ENCODE measurements at places on chromosomes 13 and 19.

GRCh38 chr19:6849876-6850275 is 37.5 kb upstream of the ADGRE1 start:
- no peak for DNase-seq

- DNase-seq = no peak
Observed at GRCh38 chr13:109288151-109288709, 498.2 kb downstream of the IRS2 start.

GRCh38 chr13:109569958-109570711 is 216.2 kb downstream of the IRS2 start:
- DNase-seq = peak; percentile 50

- no peak for DNase-seq
Observed at GRCh38 chr13:96082640-96083039, 7.3 kb upstream of the HS6ST3 start.

- no peak for DNase-seq
Observed at GRCh38 chr13:94121686-94122085, 357.8 kb downstream of the DCT start.

GRCh38 chr19:44668985-44669764 is 2.1 kb upstream of the CEACAM19 start:
- no peak for DNase-seq

GRCh38 chr19:34287662-34288140 is 33.3 kb downstream of the GARRE1 start:
- no peak for DNase-seq

DNA sequence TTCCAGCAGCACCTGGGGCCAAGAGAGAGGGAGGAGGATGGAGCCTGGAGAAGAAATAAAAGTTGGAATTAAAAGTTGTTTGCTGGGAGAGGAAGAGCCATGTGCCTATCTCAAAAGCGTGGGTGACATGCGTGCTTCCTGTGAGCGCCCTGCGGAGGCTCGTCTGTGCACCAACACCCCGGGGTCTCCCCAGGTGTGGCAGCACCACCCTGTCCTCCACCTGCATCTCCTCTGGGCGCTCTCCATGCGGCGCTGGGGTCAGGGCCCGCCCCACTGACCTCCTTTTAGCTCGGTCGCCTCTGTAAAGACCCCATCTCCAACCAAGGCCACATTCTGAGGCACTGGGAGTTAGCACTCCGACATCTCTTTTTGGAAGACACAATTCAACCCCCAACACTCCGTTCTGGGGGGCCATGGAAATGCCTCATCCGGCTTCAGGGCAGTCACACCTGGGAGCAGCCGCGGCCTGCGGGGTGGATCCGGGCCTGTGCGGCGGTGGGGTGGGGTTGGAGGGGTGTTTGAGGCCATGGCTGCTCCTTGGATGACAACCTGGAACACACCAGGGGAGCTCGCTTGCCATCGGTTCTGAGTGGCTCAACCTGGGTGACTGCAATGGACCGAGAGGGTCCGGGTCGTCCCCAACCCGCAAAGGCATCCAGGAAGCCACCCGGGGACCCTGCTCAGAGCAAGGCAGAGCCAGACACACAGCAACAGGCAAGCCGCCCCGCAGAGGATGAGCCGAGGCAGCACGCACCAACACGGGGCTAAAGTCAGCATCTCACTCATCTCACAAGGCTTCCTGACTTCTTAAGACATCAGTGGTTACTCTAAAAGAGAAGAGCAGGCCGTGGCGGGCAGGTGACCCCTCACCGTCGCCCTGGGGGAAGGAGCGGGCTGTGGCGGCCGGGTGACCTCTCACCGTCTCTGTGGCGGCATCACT is 79.4 kb upstream of the MCF2L start:
- no peak for DNase-seq

- no peak for DNase-seq
Observed at GRCh38 chr13:56352361-56352760, 788.4 kb upstream of the PRR20A start.

DNA sequence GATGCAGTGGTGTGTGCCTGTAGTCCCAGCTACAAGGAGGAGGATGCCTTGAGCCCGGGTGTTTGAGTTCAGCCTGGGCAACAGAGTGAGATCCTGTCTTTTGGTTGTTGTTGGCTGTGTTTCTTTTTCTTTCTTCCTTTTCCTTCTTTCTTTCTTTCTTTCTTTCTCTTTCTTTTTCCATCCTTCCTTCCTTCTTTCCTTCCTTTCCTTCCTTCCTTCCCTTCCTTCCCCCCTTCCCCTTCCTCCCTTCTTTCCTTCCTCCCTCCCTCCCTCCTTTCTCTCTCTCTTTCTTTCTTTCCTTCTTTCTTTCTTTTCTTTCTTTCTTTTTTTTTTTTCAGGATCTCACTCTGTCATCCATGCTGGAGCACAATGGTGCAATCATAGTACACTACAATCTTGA is 46.5 kb upstream of the SIN3B start:
- DNase-seq = no peak

DNA sequence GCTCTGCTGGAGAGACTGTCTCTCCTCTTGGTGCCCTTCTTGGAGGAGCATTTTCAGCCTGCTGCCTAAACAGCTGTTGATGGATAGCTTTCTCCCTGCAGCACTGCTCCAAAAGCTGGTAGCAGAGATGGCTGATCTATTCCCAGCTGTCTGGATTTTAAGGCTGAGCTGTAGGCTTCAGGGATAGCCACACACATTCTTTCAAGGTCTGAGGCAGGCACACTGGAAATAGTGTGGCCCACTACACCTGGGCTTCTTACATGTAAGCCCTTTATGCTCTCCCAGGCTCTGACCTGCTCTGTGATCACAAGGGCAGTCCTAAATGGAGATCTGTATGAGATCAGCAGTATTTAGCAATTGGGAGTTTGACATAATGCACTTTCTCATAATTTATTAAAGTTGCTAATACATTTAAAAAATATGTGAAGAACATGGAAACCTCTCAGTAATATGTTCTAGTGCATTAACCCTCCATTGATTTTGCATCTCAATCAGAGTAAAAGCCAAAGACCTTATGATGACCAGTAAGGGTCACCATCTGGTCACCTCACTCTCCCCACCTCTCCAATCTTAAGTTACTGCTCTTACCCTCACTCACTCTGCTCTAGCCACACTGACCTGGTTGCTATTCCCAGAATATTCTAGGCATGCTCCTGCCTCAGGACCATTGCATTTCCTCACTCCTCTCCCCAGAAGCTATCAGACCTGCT is 91.6 kb downstream of the MBNL2 start:
- no peak for DNase-seq

DNA sequence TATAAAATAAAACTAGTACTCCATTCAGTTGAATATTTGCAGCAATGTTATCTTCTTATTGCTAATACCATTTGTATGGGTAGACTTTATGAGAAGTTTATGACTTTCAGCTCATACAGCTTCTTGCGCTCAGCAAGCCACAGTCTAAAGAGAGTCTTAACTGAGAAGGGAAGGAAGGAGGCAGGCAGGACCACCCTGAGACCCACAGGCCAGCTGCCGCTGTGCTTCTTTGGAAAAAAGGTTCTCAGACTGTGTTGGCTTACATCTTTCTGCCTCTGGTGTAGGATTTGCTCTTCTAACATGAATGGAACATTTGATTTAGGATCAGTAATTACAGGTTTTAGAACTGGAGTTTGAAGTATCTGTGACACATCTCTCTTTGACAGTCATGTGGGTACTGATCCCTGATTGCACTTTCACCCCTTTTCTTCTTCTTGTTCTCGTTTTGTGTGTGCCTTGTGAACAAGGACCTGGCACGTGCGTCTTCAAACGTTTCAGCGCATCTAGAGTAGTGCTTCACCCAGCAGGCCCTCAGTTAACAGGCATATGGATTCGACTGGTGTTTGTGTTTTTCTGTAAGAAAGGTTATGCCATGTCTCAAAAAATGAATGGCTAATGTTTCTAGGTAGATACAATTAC is 7.1 kb upstream of the GPR18 start:
- no peak for DNase-seq

Measured in Right ventricle myocardium inferior (tissue), 1 donor.